ENCODE measurements at places on chromosomes 3 and 15. TPM values are rescaled to one million over a fixed set of nuclear protein-coding genes. Genes with fewer than 3 reads are reported as not detected.

RAB8B gene
- total RNA-seq: 10.4 TPM

LEKR1 gene
- total RNA-seq: 0.29 TPM

DNA sequence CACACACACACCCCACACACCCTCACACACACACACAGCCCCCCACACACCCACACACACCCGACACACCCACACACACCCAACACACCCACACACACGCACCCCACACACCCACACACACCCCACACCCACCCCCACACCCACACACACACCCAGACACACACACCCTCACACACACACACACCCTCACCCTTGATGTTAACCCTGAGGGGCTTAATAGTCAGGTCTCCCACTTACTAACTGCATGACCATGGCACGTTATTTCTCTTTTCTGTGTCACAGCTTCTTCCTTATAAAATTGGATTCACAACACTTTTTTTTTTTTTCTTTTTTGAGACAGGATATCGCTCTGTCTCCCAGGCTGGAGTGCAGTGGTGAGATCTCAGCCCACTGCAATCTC lies 2.8 kb downstream of the GRM2 start:
- no peak for DNase-seq

DNA sequence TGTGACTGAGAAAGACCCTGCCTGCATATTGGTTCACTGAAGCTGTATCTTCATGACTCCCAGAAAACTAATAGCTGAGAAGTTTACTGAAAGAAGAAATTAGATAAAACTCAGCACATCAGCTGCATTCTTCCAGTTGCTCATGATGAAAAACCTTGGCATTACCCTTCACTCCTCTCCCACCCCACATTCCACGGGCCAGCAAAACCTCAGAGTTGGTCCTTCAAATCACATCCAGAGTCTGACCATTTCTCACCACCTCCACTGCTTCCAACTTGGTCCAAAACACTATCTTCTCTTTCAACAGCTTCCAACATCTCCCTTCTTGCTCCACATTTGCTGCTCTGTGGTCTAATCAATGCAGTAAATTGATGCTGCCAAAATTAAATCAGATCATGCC lies 97.1 kb downstream of the CD47 start:
- DNase-seq: no peak

DNA sequence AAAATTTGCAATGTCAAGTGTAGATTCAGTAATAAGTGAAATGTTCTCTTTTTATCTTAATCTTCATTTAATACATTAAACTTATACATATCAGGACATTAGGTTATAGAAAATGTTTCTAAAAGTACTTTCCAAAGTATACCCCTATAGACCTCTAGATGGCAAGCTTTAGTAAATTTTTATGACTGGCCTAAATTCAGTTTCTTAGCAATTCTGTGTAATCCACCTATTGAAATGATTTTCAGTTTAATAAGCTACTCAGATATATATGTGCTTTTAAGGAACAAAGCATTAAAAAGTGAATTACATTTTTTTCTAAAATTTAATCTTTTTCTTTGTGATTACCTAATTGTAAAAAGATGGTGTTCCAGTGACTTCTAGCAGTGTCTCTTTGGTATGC lies 342.2 kb downstream of the GBE1 start:
- no peak for DNase-seq
